ENCODE measurements at places on chromosomes 5 and 9.

- no peak for DNase-seq
These were observed 263.4 kb downstream of the DEPDC1B start for GRCh38 chr5:60436518-60436917.

- DNase-seq: no peak
These were observed 76.4 kb upstream of the RARS1 start for GRCh38 chr5:168409591-168410458.

GRCh38 chr5:170523142-170523551 is 19.3 kb downstream of the KCNIP1 start:
- DNase-seq: no peak

- DNase-seq: no peak
These were observed 172.6 kb upstream of the PPP2R2B start for GRCh38 chr5:147051193-147051592.

- no peak for DNase-seq
These were observed 11.9 kb downstream of the CARTPT start for GRCh38 chr5:71731015-71731414.

DNA sequence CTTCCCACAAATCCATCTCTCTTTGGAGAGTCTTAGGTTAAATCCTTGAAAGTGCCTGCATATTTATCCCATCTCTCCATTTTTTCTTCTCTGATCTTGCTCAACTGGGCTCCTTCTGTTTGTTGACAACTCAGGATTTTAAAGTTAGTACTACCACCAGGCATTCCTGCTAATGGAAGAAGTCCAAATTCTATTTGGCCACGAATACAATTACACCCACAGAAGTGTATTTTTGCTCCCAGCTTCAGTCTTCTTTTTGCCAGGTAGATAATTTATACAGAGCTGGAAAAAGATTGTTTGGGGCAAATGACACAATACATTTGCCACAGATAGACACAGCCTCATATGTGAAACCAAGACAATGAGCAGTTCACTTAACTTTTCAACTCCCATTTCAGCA is 74.8 kb downstream of the CETN3 start:
- no peak for DNase-seq

GRCh38 chr5:171386861-171387344 is 746 bp upstream of the NPM1 start:
- DNase-seq: no peak

GRCh38 chr9:97556721-97557605 is 55.5 kb downstream of the TMOD1 start:
- no peak for DNase-seq

GRCh38 chr5:106408570-106408969 is 1262.2 kb downstream of the EFNA5 start:
- no peak for DNase-seq

- DNase-seq: no peak
These were observed 184.8 kb upstream of the CD180 start for GRCh38 chr5:67381236-67381880.

DNA sequence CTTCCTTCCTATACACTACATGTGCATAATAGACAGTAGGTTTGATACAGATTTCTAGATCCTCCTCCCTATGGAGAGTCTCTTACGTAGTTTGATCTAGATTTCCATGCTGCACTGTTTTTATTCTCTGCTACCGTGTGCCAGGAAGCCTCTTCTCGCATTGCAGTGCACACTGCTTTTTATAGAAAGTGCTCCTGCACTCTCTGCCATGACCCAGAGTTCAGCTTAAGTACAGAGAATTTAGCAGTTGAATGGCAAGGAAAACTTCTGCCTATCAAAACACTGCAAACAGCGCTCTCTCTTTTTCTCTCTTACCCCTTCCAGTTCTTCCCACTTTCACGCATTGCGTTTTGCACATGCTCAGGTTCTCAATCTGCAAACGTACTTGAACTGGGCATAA is 187.4 kb downstream of the ARHGAP26 start:
- no peak for DNase-seq

DNA sequence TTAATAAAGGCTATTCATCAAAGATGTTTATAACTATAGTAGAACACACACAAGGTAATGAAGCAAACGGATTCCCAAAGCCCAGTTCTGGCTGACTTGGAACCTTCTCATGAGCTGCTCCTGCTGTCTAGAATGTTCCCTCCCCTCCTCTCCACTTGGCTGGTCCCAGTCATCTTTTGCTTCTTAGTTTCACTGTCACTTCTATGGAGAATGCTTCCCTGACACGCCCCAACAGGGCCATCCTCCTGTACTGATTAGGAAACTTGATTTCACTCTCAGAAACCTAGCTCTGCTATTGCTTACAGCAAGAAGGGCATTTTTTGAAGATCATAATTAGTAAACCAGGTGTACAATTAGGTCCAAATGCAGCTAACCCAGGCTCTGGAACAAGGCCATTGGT is 3.2 kb upstream of the RAPGEF1 start:
- no peak for DNase-seq

DNA sequence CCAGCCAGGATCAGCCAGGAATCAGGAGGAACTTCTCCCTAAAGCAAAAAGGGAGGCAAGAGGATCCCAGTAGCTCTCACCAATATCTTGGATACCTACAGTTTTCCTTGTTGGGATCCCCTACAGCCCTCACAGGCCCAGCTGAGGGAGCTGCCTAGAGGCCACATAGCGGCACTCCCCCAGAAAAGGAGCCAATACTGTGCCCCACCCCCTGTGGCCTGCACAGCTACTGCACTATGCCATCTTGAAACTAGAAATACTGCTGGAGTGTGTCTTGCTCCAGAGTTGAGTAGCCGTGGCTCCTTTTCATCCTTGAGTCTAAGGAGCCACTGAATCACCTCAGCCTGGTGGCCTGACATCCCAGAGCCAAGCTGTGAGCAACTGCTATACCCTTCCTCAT is 22.3 kb upstream of the TRPM6 start:
- DNase-seq: no peak

GRCh38 chr5:63962279-63962678 is at the start of gene HTR1A:
Gene HTR1A, minus strand, starts transcription at chr5:63962445. Its CDS starts 726 bp downstream, at chr5:63961719.
- no peak for DNase-seq

GRCh38 chr5:143515829-143516228 is 112.3 kb upstream of the NR3C1 start:
- no peak for DNase-seq

DNA sequence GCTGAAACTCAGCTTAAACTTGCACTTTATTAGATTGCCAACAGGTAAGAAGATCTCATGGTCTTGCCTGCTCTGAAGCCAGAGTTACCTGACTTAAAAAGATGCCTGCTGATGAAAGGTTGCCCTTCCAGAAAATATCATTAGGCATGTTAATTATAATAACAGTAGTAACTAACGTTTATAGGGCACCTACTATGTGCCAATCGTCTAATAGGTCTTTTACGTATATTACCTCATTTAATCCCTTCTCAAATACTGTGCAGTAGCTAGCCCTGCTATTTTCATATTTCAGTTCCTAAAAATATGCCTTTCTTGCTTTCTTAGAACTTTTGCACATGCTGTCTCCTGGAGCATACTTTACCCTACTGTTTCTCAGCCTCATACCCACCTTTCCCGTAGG is 40.1 kb downstream of the TGFBR1 start:
- no peak for DNase-seq

GRCh38 chr5:137595396-137596079 is 96.4 kb upstream of the SPOCK1 start:
- no peak for DNase-seq

DNA sequence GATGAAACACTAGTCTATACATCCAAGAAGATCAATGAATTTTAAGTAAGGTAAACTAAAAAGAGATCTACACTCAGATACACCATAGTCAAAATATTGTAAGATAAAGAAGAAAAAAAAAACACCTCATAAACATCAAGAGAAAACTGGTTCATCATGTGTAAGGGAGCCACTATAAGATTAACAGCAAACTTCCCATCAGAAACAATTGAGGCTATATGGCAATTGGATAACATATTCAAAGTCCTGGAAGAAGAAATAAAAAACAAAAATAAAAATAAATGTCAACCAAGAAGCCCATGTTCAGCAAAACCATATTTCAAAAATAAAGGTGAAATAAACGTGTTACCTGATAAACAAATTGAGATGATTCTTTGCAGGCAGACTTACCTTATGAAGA is 3.6 kb downstream of the OR13C8 start:
- no peak for DNase-seq

GRCh38 chr5:90055831-90056328 is 353.7 kb downstream of the CETN3 start:
- DNase-seq: no peak

DNA sequence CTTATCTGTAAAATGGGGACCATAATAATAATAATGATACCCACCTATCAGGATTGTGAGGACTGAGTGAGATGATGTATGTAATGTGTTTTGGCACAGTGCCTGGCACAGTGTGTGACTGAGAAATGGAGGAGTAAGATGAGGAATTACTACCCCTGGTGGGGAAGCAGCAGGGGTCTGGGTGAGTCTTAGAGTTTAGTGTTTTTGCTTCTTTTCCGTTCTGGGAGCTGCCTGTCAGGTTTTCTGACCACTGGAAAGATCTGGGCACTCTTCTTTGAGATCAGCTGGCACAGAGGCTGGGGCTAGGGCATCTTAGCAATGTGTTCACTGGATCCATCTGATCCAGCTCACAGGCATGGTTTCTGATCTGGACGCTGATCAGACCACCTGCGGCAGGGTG is 8.5 kb downstream of the LCP2 start:
- no peak for DNase-seq

DNA sequence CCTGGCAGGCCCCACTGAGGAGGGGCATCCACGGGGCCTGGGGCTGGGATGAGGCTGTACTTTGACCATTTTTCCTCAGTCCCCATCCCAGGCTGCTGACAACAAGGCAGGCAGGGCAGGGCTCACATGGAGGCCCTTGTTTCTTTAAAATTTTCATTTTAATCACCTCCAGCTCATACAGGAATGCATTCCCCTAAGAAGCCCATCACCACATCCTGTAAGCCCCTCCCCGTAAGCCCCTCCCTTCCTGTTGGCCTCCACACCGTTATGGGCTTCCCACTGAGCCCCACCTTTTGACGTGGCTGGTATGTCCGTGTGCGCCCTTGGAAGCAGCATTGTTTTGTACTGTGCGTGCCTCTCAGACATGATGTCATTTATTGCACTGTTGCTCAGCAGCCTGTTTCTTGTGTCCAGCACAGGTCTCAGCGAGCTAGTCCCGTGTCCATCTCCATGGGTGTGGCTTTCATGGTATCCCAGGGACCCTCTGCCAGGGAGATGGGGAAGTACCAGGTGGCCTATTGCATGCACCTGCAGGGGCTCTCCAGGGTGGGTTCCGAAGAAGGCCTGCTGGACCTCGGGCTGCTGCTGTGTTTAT is 22.4 kb downstream of the PHF2 start:
- DNase-seq: no peak

DNA sequence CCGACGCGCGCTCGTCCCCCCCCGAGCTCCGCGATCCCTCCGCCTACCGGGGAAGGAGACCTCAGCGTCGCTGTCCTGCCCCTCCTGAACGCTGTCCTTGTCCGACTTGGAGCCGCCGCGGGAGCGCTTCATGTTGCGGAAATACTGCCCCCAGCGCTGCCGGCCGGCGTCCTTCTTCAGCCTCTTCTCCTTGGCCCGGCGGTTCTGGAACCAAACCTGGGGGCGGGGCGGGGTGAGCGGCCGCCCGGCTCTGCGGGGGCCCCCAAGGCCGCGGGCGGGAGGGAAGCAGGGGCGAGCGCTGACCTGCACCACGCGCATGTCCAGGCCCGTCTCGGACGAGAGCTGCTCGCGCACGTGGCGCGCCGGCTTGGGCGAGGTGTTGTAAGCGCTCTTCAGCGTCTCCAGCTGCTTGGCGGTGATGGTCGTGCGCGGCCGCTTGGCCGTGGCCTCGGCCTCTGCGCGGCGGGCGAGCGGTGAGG is 6.3 kb downstream of the LHX3 start:
- DNase-seq: no peak

DNA sequence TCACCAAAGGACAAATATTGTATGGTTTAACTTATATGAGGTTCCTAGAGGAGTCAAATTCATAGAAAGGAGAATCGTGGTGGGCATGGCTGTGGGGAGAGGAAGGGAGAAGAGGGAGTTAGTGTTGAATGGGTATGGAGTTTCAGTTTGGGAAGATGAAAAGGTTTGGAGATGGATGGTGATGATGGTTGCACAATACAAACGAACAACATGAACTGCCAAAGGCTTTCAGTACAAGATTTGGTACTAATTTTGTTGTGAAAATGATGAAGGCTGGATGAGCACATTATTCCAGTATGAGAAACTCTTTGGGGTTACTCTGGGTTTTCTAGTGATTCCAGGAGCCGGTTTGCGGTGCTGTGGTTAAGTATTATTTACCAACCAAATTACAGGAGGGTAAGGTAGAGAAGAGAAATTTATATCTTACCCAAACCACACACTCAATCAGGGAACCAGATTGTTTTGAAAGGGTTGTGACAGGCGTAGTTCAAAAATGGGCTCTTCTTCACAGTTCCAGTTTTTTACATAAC is 112.0 kb upstream of the TBC1D2 start:
- DNase-seq: no peak

GRCh38 chr5:172869691-172870090 is 35.6 kb downstream of the ERGIC1 start:
- no peak for DNase-seq

DNA sequence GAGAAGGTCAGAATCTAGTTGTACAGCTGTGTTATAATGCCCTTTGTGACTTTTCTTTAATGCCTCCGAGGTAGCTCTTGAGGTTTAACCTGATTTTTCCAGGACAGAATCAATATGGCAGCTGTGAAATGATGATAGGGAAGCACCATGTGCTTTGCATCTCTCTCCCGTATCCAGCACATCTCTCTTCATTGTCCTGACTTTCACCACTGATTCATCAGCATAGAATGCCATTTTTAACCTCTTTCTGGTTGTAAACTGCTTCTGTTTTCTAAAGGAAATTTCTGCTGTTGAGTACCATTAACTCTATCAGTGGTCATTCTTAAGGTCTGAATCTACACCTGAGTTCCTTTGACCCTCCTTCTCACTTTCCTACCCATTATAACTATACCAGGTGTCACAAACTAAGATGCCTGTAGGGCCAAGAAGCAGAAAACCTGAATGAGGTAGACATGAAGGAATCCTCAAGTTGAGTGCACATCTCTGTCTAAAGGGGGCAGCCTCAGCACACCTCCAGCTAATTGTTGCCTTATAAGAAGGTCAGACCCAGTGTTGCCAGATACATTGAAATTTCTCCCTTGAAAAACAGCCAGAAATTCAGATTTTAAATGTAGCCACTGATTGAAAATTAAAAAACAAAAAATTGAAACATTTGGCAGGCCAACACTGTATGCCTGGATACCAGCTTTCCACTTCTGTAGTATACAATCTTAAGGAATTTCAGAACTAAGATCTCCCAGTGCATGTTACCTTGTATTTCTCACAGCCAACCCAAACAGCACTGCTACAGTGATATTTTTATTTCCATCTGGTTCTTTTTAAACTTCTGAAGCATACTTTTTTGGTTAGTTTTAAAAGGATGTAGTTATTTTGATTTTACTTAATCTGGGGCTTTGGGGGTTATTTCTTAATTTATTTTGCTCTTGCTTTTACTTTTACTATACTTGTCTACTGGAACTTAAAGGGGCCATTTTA is 35.8 kb upstream of the TLX3 start:
- no peak for DNase-seq

DNA sequence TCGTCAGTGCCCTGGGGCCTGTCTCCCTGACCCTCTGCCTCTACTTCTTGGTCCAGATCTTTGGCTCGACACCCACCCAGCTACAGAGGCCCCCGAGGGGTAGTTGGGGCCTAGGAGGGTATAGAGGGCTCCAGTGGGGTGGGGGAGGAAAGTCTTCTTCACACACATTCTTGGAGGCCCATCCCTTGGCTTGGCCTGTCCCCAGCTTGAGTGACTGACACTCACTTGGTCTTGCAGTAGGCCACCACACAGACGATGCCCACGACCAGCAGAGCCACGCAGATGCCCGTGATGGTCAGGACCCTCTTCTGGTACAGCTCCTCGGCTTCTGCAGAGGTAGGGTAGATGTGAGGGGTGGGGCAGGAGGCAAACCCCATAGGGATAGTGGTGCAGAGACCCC is 59.8 kb downstream of the PSD2 start:
- no peak for DNase-seq
